ENCODE measurements at places on chromosomes 11 and 22.

GRCh38 chr22:44186737-44187136 lies 6.0 kb downstream of the PARVG start:
- no peak for DNase-seq

DNA sequence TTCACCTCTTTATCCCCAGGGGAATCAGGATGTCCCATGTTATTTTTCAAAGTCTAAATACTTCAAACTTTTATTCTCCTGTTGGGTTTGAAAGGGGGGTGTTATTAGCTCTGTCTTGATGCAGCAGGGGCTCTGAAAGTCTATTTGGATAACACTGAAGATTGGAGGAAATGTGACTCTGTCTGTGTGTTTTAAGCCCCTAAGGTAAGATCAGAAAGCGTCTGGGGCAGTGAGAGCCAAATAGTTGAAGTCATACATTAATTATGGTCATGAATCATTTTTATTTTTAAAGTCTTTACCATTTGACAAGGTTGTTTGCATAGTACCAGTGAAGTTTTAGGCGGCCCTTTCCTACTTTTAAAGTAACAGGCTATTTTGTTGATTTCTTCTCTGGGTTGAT lies 139.0 kb downstream of the UVRAG start:
- DNase-seq = no peak

GRCh38 chr11:95486466-95486865 lies 255.5 kb upstream of the SESN3 start:
- no peak for DNase-seq

GRCh38 chr11:34027516-34028408 lies 23.8 kb upstream of the CAPRIN1 start:
- no peak for DNase-seq

GRCh38 chr22:17198170-17199002 lies 20.8 kb downstream of the ADA2 start:
- DNase-seq = no peak

GRCh38 chr11:24748261-24748660 lies 251.4 kb downstream of the LUZP2 start:
- DNase-seq = no peak

GRCh38 chr22:46484861-46485595 lies 52.4 kb downstream of the CELSR1 start:
- no peak for DNase-seq

GRCh38 chr22:20494978-20495860 lies at the start of gene KLHL22:
KLHL22 (minus strand) TSS chr22:20495795; CDS start chr22:20489211, 6,584 bp downstream.
- peak; percentile 85 for DNase-seq

GRCh38 chr11:20055312-20055711 lies 105.0 kb downstream of the DBX1 start:
- DNase-seq = no peak

GRCh38 chr11:93613231-93613831 lies 48.2 kb upstream of the CEP295 start:
- DNase-seq = no peak

DNA sequence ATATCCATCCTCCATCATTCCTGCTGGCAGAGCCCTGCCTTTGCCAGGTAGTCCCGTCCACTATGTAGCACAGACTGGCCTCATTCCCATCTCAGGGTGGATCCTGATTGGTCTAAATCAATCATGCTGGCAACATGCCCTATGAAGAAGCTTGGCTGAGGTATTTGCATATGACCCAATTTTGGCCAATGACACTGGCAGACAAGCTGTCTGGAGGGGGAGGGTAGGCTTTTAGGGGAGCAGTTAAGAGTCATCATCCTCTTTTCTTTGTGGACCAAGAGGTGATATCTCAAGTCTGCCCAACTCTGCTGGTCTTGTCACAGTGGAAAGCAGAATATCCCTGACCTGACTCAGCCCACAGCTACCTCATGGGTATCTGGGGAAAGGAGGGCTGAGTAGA lies 5.1 kb downstream of the CCDC89 start:
- DNase-seq = no peak

- no peak for DNase-seq
Measured at GRCh38 chr11:96173906-96174305, 169.1 kb downstream of the MAML2 start.

GRCh38 chr22:46175631-46176030 lies 25.3 kb downstream of the PPARA start:
- no peak for DNase-seq

Measured in D341Med (cell line).